Upper lobe of right lung (tissue), 1 donor: ENCODE measurements at places on chromosomes 12 and 14.

DNA sequence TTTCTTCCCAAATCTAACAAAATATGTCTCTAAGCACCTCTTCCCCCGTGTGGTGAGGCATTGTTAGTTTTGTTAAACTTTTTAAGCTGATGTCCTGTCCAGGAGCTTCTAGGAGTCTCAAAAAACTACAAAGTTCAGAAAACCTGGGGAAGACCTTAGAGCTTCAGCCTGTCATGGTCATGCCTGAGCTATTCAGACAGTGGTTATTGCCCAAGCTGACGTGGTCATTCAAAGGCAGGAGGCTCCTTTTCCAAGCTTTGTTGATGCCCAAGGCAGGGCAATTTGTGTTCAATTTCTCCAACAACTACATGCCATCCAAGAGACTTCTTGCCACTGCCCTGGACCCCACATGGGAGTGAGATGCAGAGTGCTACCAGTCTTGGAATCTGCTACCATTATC lies 5.8 kb upstream of the LYZ start:
- no peak for DNase-seq
- H3K4me3 ChIP-seq: no peak overlapping the region
- H3K4me1 ChIP-seq: peaks cover 32% of the 10 kb centered on the region
- no peaks in the 10 kb centered on the region for H3K27me3 ChIP-seq
- no peaks in the 10 kb centered on the region for H3K36me3 ChIP-seq

DNA sequence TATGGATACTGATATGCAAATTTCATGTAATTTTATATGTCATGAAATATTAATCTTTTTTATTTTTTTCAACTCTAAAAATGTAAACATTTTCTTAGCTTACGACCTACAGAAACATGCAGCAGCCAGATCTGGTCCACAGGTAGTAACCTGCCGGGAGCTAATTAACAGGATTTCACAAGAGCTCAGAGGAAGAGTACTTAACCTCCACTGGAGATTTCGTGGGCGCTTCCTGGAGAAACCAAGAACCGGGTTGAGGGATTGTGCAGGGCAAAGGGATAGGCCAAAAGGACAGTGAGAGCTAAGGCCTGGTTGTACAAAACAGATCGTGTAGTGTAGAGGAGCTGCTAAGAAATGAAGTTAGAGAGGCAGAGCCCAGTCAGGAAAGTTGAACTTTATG lies 315.7 kb downstream of the PAWR start:
- no peak overlapping the region for H3K4me3 ChIP-seq
- H3K27me3 ChIP-seq: no peaks in the 10 kb centered on the region
- H3K36me3 ChIP-seq: no peaks in the 10 kb centered on the region

- H3K4me3 ChIP-seq: no peak overlapping the region
- no peaks in the 10 kb centered on the region for H3K27me3 ChIP-seq
- no peaks in the 10 kb centered on the region for H3K36me3 ChIP-seq
- H3K4me1 ChIP-seq: no peaks in the 10 kb centered on the region
Observed at GRCh38 chr14:39555749-39556148, 123.5 kb upstream of the FBXO33 start.

GRCh38 chr14:105328070-105328677 lies 13.6 kb downstream of the PACS2 start:
- H3K27me3 ChIP-seq: no peaks in the 10 kb centered on the region
- H3K36me3 ChIP-seq: no peaks in the 10 kb centered on the region
- no peak overlapping the region for H3K27ac ChIP-seq
- no peak for DNase-seq
- peaks cover 38% of the 10 kb centered on the region for H3K4me1 ChIP-seq

- no peak for DNase-seq
- H3K27ac ChIP-seq: no peak overlapping the region
- peaks cover 8% of the 10 kb centered on the region for H3K4me1 ChIP-seq
- no peaks in the 10 kb centered on the region for H3K27me3 ChIP-seq
- no peak overlapping the region for H3K4me3 ChIP-seq
Observed at GRCh38 chr12:51388846-51389245, 2.4 kb downstream of the GALNT6 start.

DNA sequence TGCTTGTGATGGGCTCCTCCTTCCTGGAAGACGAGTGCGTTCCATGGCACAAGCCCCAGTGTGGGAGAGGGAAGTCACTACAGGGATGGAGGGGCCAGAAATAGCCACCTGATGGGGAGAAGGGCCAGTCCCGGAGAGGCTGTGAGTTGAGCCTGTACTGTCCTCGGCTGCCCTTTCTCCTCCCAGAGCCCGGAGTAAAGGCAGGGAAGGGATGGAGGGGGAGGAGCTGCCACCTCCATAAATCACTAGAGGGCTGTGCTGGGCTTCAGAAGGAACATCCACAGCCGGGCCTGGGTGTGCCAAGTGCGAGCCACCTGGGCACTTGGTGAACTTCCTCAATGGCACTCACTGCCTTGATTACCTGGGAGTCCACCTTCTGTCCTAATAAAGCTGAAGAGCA lies 110.1 kb downstream of the RBM19 start:
- no peak overlapping the region for H3K4me3 ChIP-seq
- no peaks in the 10 kb centered on the region for H3K4me1 ChIP-seq
- no peaks in the 10 kb centered on the region for H3K27me3 ChIP-seq
- H3K27ac ChIP-seq: no peak overlapping the region

DNA sequence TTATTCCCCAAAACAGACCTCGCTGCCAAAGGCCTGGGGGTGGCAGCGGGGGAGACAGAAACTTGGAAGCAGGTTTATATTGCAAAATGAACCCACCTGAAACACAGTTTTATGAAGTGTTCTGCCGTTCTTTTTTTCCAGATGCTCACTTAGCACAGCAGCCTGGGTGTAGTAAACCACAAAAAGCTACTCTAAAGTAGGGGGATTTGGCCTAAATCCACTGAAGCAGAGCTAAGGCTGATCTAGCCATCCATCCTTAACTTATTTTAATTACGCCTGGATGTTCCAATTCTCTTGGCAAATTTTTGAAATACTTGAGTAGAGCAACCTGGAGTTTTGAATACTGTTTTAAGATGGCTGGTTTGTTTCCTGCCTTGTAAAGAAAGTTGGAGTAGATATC lies 121.2 kb downstream of the GPR135 start:
- no peaks in the 10 kb centered on the region for H3K27me3 ChIP-seq
- peaks cover 11% of the 10 kb centered on the region for H3K36me3 ChIP-seq
- no peak overlapping the region for H3K4me3 ChIP-seq

DNA sequence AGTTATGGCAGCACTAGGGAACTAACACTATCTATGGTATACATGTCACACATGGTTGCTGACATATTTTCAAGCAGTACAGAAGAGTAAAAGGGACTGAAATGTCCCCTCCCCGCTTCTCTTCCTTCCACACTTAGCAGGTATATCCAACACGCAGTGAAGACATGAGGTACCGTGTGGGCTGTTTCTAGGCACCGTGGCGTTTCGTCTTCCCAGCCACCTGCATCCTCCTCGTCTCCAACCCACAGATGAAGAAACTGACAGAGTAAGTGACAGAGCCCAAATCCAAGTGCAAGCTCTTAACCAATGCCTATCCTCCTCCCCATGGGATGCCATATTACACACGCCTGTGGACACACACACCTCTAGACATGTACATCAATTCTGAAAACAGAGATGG lies 32.4 kb downstream of the SLC8B1 start:
- H3K36me3 ChIP-seq: peaks cover 54% of the 10 kb centered on the region
- peaks cover 15% of the 10 kb centered on the region for H3K4me1 ChIP-seq

GRCh38 chr14:71538288-71538687 lies 393.9 kb upstream of the RGS6 start:
- no peak for DNase-seq
- peaks cover 18% of the 10 kb centered on the region for H3K4me1 ChIP-seq
- H3K36me3 ChIP-seq: no peaks in the 10 kb centered on the region
- no peak overlapping the region for H3K27ac ChIP-seq

- peaks cover 51% of the 10 kb centered on the region for H3K4me1 ChIP-seq
- no peaks in the 10 kb centered on the region for H3K27me3 ChIP-seq
- H3K36me3 ChIP-seq: peaks cover 58% of the 10 kb centered on the region
- H3K27ac ChIP-seq: peak overlapping the region; percentile 30
- H3K4me3 ChIP-seq: no peak overlapping the region
- no peak for DNase-seq
Observed at GRCh38 chr12:57141249-57141648, 6.2 kb downstream of the LRP1-AS start.
